Stomach (tissue), 19 donors: ENCODE measurements at places on chromosomes 6 and 20. TPM values are rescaled to one million over a fixed set of nuclear protein-coding genes. Genes with fewer than 3 reads are reported as not detected.

DNA sequence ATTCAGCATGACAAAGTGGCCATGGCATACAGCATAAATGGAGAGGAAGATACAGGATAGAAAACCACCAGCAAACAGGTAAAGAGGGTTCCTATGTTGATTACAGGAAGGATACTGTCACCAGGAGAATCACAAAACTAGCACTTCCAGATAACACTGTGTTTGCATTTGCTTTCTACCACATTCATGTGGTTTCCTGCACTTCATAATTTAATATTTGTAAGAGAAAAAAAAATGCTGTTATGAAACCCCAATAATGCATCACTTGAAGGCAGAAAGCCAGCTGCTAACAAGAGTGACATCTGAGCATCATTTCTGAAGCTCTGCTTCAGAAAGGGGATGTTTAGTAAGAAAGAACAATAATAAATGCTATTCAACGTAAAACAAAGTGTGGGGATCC lies 106.6 kb downstream of the ATXN1 start:
- no peak for DNase-seq

GRCh38 chr6:117494694-117495318 lies 12.3 kb downstream of the DCBLD1 start:
- DNase-seq: no peak

DNA sequence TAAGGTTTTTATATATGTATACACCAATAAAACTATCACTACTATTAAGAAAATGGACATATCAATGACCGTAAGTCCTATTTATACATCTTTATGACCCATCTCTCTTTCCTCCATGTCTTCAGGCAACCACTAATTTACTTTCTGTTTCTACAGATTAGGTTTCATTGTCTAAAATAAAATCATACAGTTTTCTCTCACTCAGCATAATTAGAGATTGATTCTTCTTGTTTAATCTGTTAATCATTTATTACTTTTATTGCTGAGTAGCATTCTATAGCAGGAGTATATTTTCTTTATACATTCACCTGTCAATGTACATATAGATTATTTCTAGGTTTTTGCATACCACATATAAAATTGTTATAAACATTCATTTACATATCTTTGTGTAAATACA lies 388.0 kb downstream of the RFPL4B start:
- DNase-seq: no peak

DNA sequence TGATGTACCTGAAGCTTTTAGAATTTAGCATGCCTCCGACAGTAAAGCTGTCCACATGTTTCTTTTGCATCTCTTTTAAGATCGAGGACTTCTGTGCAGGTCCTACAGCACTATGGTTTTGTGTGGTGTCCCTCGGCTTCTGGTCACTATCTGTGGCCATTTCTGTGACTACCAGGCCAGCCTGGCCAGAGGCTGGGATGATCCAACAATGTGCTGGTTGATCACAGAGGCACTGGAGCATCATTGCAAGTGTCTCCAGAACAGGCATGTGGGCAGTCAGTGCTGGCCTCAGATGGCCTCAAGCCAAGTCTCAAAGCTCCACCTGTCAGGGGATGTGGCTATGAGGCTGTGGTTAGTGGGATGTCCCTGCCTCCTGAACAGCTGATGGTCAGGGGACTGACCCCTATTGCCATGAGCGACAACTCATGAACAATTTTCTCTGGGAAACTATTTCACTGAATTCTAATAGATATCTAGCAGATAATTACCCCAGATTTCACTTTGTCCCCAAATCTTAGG lies 136.6 kb downstream of the SYNDIG1 start:
- DNase-seq: no peak

DNA sequence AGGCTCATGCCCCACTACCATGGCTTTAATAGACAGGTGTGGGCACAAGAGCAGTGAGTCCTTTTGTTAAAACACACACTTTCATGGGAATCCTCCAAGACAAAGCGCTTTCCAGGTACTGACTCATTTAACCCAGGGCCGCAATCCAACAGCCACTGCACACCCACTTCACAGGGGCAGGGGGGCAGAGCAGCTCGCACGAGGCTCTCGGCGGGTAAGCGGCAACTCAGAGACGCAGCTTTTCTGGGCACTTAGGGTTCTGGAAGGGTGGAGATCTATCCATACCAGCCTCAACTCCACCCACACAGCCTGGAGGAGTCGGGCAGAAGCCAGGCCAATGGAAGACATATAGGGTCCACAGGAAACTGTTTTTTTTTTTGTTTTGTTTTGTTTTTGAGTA lies 28.6 kb downstream of the PSMG4 start:
- DNase-seq: no peak

DNA sequence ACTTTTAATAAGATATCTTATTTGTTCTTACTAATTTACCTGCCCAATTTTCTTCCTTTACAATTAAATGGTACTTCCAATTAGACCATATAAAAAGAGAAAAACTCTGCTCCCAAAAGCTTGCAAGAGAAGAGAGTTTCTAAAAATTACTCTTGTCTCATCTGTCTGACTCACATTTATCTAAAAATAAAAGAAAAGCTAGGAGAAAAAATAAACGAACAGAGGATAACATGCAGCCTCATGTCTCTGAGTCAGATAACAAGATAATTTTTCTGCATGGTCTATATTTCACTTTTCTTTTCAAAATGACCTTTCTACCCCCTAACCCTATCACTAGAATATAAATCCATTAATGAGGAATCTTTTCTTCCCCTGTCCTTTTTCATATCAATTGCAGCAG lies 127.2 kb upstream of the TCF21 start:
- DNase-seq: no peak

DNA sequence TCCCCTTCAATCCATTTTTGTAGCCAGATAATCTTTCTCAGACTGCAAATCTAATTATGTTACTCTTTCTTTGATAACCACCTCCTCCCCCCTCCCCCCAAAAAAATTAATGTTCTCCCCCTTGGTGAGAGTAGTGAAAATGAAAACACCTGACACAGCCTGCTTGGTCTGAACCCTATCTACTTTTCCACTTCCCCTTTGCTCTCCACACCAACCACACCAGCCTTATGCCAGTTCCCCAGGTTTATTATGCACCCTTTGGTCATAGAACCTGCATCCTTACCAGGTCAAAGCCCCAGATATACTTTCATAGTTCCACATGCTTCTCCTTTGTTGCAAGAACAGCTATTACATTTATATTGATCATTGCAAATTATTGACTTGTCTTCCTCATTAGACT lies 19.4 kb downstream of the PFDN4 start:
- DNase-seq: no peak

- no peak for DNase-seq
These were observed 556.8 kb upstream of the PTCHD4 start for GRCh38 chr6:48667797-48668196.

DNA sequence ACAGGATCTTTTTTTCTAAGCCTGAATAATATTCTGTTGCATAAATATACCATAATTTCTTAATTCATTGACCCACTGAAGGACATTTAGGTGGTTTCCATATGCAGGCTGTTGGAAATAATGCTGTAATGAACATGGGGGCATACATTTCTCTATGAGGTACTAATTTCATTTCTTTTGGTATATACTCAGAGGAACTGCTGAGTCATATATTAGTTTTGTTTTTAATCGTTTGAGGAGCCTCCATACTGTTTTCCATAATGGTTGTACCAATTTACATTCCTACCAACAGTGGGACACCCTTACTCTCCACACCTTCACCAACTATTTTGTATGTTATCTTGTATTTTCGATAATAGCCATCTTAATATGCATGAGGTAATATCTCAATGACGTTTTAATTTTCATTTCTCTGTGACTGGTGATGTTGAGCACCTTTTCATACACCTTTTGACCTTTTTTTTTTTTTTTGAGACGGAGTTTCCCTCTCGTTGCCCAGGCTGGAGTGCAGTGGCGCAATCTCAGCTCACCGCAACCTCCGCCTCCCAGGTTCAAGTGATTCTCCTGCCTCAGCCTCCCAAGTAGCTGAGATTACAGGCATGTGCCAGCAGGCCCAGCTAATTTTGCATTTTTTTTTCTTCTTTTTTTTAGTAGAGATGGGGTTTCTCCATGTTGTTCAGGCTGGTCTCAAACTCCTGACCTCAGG lies 187.4 kb downstream of the RNGTT start:
- DNase-seq: no peak

DNA sequence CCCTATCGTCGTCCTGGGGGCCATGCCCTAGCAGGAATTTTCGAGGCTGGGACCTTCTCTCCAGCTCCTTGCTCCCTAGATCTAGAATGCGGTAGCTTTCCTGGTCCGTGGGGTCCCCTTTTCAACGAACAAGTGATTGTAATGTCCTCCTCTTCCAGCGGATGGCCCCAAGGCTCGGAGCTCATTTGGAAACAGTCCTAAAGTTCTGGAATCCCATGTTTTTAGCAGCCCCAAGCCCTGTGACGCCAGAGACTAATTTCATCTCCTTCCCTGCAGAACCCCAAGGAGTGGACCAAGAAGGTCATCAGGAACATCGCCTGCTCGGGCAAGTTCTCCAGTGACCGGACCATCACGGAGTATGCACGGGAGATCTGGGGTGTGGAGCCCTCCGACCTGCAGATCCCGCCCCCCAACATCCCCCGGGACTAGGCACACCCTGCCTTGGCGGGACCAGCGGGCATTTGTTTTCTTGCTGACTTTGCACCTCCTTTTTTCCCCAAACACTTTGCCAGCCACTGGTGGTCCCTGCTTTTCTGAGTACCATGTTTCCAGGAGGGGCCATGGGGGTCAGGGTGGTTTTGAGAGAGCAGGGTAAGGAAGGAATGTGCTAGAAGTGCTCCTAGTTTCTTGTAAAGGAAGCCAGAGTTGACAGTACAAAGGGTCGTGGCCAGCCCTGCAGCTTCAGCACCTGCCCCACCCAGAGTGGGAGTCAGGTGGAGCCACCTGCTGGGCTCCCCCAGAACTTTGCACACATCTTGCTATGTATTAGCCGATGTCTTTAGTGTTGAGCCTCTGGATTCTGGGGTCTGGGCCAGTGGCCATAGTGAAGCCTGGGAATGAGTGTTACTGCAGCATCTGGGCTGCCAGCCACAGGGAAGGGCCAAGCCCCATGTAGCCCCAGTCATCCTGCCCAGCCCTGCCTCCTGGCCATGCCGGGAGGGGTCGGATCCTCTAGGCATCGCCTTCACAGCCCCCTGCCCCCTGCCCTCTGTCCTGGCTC lies 48.5 kb downstream of the PYGB start:
- DNase-seq: peak; percentile 48

SKIC2 gene
- 88.9 TPM for polyA plus RNA-seq

VAPB gene
- polyA plus RNA-seq: 18.0 TPM

MYLK2 gene
- 0.31 TPM for polyA plus RNA-seq

VIP gene
- 13.4 TPM for polyA plus RNA-seq
